ENCODE measurements at places on chromosomes 2 and 18.

DNA sequence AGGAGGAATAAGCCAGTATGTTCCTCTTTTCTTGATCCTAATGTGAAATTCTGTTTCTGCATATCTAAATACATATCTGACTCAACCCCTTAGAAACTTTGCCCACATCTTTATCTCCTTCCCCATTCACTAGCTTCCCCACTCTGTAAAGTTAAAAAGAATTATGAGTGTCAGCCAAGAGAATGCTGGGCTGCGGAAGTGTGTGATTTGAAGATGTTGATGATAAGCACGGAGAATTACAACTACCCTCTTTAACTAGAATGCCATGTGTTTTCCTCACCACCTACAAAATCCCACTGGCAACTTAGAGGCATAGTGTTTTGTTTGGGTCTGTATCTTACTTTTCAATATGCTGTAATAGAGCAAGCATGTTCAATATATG is 490.4 kb upstream of the FANCL start:
- DNase-seq, result no peak

- DNase-seq, result no peak
Observed at GRCh38 chr18:49521216-49521835, 34.3 kb upstream of the C18orf32 start.

DNA sequence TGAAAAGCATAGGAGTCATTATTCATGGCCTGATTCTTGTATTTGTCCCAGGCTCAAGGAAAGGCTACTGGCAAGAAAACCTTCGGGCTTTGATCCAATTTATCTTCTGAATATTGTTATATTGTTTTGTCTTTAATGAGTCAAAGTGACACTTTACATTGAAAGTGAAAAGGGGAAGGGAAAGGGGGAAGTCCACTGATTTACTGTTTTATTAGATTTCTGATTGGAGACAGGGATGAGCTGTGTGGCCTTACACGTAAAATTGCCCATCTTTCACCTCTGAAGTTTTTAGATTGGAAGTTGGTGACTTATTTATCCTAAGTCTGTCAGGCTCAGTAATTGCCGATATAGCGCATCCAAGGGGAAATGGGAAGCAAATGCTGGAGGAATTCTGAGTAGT is 843.8 kb upstream of the LRRTM1 start:
- no peak for DNase-seq

DNA sequence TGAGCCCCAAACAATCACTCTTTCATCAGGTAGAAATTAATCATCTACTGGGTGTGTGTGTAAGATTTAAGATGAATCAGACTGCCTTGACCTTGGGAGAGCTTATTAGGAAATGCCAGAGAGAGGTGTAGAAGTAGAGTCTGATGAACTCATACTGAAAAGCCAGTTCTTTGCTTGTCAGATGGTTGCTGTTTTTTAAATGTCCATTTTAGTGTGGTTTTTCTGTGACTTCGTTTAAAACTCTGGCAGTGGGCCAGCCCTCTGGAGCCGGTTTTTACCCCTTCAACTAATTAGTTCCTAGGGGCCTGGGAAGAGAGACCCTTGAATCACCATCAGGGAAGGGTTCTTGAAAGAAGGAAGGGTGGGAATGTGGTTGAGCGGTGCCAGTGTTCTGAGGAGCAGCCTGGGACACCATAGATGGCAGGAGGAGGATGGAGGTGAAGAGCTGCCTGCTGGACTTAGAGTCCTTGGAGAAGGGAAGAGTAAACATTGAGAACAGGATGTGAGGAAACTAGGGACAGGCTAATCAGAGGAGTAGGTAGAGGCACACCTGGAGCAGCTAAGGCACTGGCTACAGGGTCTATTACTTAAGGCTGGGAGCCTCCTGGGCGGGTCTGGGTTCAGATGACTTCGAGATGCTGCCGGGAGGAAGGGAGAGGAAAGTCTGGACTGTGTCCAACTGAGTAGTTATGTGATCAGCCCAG is 66.1 kb downstream of the LRRFIP1 start:
- peak; percentile 33 for DNase-seq

- DNase-seq, result no peak
Observed at GRCh38 chr2:137638932-137639331, 325.3 kb upstream of the HNMT start.

DNA sequence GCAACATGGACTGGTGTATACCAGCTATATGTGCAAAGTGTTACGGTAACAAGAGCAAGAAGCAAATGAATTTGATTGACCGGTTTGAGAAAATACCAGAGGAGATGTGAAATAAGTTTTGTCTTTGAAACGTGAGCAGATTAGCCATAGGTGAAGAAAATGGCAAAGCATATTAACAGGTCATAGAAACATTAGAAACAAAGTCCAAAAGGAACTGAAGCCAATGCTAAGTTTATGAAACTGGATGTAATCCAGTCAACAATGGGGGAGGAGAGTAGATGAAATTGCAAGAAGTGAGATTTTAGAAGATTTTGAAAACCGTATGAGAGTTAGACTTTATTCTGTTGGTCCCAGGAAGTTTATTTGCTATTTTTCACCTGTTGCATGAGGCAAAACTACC is 1315.4 kb upstream of the CHAC2 start:
- no peak for DNase-seq

Data from AG08395 (cell line).